ENCODE measurements at places on chromosomes 12 and 14.

DNA sequence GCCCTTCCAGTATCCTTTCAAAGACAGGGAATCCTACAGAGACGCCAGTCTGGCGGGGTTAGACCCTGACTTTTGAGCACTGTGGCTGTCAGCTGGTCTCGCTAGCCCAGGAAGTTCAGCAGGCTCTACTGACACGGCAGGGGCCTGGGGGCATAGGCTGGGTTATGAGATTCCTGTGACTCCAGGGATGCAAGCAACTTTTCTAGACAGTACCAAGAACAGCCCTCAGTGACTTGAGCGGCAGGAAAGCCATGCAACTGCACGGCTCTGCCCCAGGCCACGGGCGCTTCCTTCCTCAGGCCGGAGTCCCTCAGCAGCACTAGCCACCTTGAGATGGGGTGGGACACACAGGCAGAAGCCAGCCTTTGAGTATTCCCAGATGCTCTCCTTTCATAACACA lies 5.1 kb upstream of the SIVA1 start:
- no peak for DNase-seq

- no peak for DNase-seq
Measured at GRCh38 chr14:67583711-67584644, 16.1 kb downstream of the PIGH start.

GRCh38 chr12:123421314-123421713 lies 15.2 kb downstream of the RILPL2 start:
- DNase-seq = no peak

- DNase-seq = peak; percentile 16
Measured at GRCh38 chr14:53696217-53696965, 260.2 kb downstream of the BMP4 start.

GRCh38 chr12:92059960-92060359 lies 85.7 kb downstream of the BTG1 start:
- DNase-seq = no peak

GRCh38 chr12:102638777-102639176 lies 158.4 kb upstream of the IGF1 start:
- no peak for DNase-seq

DNA sequence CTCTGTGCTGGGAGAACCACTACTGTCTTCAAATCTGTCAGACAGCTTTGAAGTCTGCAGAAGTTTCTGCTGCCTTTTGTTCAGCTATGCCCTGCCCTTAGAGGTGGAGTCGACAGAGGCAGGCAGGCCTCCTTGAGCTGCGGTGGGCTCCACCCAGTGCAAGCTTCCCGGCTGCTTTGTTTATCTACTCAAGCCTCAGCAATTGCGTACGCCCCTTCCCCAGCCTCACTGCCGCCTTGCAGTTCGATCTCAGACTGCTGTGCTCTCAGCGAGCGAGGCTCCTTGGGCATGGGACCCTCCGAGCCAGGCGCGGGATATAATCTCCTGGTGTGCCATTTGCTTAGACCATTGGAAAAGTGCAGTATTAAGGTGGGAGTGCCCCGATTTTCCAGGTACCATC lies 25.1 kb upstream of the KLRB1 start:
- DNase-seq = no peak

GRCh38 chr12:132488127-132489077 lies 1.5 kb upstream of the FBRSL1 start:
- no peak for DNase-seq

DNA sequence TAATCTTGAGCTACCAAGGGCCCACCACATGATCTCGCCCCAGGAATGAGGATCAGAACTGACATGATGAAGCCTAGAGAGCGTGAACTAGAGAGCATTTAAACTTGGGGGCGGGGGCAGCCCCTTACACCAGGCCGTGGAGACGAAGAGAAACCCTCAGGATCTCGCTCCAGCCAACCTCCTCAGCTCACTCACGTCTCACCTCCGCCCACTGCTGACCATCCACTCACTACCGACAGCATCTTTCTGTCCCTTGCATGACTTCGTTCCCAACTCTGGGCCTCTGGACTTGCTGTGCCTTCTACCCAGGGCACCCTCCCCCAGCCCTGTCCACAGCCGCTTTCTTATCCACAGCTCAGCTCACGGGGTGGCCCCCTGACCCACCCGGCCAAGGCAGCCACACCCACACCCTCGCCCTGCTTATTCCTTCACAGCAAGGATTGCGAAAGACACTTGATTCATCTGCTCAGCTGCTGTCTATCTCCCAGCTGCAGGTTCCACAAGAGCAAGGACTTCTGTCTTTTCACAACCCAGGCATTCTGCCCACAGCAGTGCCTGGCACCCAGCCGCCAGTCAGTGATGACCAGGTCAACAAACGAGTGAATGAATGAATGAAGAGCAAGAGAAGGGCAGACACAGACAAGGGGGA lies 6.4 kb downstream of the STX2 start:
- DNase-seq = no peak

GRCh38 chr12:44873898-44874297 lies 2.2 kb downstream of the NELL2 start:
- DNase-seq = no peak

DNA sequence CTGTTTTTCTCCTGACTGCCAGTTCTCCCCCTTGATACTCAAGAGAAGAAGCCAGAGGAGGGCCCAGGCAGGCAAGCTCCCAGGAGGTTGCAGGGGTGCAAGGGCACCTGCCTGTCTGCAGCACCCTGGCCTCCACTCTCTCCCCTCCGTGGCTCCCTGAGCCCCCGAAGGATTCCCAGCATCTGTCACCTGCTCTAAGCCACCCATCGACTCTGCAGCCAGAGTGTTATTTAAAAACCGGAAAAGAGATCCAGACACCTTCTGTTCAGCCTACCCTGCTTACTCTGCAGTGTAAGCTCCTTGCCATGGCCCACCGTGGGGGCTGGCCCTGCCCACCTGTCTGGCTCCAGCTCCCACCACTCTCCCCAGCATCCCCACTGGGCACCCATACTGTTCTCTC lies 121.4 kb downstream of the KSR2 start:
- DNase-seq = no peak

DNA sequence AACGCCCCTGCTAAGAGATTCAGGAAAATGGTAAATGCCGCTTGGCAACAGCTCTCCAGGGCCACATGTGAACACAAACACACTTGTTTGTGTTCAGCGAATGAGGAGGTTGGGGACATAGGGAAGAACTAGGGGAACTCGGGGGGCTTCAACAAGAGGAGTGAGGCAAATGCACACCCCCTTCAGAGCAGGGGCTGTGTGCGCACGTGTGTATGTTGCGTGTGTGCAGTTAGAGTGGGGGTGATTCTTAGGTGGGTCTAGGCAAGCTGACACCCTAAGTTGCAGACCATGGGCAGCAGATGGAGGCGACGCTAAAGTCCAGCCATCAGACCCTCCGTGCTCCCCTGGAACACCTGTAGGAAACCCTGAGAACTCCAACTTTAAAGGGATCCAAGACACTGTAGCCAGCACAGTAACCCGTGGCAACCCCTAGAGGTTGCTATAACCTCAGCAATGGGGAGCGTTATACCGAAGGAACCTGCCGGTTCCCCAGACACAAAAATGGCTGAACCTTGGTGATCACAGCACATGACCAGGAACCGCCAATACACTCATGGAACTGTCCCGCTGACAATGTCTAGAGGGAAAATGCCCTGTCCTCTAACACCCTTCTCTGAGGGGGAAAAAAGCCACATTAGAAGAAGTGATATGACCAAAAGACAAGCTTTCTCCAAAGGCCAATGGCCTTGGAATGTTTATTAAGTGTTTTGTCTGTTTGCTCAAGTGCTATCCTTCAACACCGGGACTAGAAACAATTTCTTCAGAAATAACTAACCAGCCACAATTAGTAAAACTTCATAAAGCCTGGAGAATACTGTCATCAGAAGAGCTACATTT lies 86.5 kb upstream of the CEP83 start:
- peak; percentile 12 for DNase-seq

- peak; percentile 8 for DNase-seq
Measured at GRCh38 chr14:75198291-75198933, 22.0 kb upstream of the TMED10 start.

GRCh38 chr12:53344824-53345485 lies 8.8 kb upstream of the SP7 start:
- DNase-seq = no peak

GRCh38 chr14:44113769-44114730 lies 393.0 kb downstream of the FSCB start:
- no peak for DNase-seq
